ENCODE measurements at places on chromosomes 11 and 22.
A peak's percentile ranks its signal among the peaks of the same experiment; 100 is the strongest.

DNA sequence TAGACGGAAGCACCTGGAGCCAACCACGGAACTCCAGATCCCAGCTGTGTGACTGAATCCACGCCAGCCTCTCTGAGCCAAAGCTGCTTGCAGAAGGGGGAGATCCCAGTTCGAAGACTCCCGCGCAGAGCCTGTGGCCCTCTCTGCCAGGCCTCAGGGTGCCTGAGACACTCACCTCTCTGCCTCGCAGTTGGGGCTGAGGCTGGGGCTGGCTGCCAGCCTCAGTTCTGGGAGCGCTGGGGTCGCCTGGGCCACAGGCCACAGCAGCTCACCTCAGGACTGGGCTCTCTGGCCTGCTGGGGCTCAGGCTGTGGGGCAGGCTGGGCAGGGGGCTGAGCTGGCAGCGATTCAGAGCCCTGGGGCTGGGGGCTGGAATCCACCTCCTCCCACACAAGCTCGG lies 8.2 kb upstream of the IGF2 start:
- DNase-seq = no peak

DNA sequence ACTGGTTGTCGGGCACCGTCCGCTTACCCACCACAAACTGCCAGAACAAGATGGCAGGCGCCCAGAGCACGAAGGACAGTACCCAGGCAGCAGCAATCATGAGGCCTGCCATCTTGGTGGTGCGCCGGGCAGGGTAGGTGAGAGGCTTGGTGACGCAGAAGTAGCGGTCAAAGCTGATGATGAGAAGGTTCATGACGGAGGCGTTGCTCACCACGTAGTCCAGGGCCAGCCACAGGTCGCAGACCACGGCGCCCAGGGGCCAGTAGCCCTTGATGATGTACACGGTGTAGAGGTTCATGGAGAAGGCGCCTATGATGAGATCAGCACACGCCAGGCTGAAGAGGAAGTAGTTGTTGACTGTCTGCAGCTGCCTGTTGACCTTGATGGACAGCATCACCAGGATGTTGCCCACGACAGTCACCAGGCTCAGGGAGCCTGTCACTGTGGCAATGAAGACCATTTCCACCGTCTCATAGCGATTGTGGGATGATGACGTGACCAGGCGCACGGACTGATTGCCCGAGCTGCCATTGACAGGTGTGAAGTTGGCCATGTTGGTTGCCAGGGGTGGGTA lies 4.6 kb downstream of the MDK start:
- no peak for DNase-seq

DNA sequence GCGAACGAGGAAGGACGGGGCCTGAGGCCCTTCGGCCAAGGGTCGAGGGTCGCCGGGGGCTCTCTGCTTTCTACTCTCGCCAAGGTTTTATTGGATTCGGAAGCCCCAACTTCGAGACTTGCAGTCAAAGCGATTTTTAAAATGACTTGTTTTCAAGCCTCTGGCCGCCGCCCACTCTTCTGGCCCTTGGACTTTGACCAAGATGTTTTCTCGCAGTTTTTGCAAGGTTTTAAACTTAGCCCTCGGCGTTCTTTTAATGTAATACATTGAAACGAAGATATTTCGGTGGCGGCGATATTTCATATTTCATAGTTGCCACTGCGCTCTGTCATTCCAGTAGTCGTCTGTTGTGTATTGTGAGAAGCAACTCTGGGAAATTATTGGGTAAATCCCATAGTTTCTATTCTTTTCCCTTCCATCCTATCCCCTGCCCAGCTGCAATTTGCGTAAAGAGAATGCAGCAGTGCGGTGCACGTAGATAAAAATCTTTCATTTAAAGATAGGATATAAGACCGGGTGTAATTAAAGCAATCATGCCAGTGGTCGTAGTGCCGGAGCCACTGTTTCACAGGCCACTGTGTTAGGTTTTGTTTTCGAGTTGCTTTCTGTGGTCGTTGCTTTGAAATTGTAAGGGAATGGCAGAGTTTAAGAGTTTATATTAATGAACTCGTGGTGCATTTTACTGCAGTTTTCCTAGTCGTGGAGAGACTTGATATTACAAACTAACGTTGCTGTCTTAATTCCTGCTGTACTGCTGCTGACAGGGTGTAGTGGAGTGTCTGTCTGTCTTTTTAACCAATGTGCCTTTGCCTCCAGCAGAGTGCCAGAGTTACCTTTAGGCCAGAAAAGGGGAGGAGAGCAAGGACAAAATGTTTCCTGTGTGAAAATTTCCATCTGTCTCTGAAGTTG lies 702 bp downstream of the BIRC2 start:
- no peak for DNase-seq

DNA sequence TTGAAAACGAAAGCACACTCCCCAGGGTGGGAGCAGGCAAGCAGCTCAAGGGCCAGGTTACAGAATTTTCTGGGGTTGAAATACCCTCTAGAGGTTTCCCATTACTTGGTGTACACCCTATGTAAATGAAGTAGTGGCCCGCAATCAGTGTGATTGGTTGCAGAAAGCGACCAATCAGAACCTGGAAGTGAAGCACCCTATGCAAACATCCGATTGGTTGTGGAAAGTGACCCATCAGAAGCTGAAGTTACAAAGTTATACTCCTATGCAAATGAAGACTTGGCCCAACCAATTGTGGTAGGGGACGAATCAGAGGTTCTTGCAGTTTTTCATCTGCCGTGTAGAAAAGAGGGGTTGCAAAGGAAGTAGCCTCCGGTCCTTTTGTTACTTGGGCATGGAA lies 19.2 kb downstream of the PRR5 start:
- DNase-seq = no peak

GRCh38 chr11:105241136-105241535 lies 101.6 kb upstream of the CARD18 start:
- no peak for DNase-seq

- no peak for DNase-seq
Measured at GRCh38 chr11:115682888-115683287, 178.7 kb upstream of the CADM1 start.

- DNase-seq = no peak
Measured at GRCh38 chr11:88310246-88310645, 27.3 kb downstream of the CTSC start.

DNA sequence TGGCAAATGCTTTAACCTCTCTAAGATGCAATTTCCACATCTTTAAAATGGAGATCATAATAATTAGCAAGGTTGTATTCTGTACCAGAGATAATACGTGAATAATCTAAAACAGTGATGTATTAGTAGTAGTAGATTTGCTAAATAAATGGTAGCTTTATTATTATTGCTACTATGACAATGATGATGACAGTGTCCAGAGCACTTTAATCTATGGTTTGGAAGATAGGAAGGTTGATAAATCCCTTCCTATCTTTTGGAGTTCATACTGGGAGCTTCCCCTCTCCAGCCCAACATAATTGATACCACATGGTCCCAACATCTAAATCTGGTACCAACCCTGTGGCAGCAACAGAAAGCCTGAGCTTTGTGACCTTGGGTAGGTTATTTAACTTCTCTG lies 267.8 kb downstream of the FAT3 start:
- DNase-seq = no peak

DNA sequence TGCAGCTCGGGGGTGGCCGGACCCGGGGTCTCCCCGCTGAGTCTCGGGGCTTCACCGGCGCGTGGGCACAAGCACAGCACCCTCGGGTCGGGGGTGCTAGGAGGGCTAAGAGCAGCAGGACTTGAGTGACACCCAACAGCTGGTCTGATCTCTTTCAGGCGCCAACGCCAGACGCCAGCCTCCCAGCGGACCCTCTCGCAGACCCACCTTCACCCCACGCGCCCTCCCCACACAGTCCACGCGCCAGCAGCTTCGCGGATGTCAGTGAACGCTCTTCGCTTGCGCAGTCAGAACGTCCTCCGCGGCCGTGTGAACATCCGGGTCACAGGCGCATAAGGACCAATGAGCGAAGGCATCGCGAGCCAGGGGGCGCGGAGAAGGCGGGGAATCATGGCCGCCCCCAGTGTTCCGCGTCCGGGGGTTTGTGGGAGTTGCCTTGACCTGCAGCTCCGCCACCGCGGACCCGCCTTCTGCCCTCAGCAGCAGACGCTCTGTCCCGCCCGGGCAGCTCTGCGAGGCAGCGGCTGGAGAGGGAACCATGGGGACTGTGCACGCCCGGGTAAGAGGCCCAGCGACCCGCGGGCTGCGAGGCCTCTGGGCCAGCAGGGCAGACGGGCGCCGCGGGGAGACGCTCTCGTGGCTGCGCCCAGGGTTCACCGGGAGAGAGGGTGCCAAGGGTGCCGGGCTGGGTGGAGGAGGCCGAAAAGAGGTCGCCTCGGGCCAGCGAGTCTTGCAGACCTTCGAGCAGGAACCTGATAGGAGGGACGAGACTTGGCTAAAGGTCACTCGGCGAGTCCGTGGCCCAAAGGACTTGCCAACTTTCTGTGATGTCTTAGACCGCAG lies at the start of gene SAMM50:
Gene SAMM50 (plus strand): TSS at position 403 of the 843 bp plus-strand sequence. CDS start 136 bp downstream, at position 539.
- peak; percentile 92 for DNase-seq

DNA sequence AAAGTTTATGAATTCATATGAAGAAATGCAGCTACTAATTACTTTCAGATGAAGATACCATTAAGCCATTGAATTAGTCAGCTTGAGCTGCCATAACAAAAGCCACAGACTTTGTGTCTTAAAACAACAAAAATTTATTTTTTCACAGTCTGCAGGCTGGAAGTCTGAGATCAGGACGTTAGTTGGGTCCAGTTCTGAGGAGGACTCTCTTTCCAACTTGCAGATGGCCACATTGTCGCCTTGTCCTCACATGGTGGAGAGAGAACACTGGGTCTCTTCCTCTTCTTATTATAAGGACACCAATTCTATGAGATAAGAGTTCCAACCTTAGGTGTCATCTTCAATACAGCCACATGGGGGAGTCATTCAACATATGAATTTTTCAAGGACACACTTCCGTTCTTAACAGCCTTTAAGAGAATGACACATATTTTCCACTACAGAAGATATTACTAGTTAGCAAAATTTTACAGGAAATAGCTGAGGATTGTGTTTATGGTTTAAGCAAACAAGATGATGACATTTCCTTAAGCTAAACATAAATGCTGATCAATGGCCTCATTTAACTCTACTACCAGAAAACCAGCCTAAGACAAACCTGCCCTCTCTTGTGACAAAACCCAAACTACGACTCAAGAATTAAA lies 56.0 kb downstream of the DCUN1D5 start:
- DNase-seq = peak; percentile 29

DNA sequence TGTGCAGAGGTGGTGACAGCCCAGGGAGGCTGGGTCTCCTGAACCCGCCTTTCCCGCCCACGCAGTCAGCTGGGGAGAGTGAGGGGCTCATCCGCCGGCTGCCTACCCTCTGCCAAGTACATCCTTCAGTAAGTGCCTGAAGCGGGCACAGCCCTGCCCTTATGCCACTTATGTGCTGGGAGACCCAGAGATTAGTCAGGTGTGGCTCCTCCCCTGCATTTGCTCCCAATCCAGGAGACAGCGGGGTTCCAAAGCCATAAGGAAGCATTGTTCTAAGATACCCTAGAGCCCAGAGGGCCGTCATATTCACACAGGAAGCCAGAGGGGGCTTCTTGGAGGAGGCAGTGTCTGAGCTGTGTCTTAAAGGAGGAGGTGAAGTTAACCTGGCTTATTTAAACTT lies 5.8 kb upstream of the PPP6R3 start:
- no peak for DNase-seq

DNA sequence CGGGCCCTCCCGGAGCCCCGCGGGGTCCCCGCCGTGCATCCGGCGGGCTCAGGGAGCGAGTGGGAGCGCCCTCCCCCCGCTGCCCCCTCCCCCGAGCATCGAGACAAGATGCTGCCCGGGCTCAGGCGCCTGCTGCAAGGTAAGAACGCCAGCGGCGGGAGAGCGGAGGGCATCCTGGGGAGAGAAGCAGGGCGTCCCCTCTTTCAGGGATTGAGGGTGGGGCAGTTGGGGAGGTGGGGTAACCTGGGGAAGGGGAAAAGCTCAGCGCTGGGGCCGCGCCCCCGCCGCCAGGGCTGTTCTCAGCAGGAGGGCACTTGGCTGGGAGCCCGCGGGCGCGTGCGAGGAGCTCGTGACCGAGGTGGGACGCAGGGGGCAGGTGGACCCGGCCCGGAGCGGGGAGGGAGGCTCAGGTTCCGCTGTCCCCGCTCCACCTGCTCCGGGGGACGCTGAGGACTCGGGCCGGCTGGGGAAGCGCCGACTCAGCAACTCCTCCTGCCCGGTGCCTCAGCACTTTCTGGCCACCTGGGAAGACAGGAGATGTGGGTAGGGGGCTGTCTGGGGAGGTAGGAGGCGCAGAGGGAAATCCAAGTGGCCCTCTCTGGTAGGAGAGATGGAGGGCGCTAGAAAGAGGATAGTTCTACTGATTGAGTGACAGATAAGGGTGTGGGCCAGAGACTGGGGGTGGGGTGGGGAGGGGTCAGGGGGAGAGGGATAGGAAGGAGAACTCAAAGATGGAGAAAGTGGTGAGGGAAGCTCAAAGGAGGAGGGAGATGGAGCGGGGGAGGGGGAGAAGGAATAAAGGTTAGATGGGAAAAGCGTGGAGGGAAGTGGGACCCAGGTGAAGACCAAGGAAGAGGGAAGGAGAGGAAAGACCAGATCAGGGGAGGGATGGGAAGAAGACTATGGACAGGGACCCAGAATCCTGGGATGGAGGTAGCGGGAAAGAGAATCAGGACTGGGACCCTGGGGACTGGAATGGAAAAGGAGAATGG lies 726 bp downstream of the RTN4RL2 start:
- DNase-seq = no peak

DNA sequence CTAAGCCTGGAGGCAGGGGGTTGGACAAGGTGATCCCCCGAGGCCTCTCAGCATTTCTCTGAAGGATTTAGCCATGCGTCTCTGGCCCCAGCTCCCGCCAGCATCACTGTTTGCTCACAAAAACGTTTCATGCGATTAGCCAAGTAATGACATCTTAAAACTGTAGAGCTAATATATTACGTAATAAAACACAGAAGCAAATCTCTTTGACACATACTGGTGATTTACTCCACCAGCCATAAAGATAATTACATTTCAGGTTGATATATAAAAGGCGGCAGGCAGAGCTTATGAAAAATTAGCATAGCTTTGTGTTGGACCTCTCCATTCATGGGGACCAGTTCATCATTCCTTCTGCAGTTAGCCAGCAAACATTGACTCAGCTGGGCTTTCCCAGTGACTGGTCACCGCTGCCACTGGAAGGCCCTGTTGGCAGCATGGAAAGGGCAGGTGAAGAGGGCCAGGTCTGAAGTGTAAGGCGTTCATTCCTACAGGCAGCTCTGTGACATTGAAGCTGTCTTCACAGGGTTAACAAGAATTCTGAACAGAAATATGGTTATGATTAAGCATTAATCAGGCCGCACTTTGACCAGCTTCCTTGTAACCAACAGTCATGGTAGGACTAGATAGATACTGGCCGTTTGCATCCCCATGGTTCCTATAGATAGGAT lies 150.3 kb downstream of the NECTIN1 start:
- no peak for DNase-seq

DNA sequence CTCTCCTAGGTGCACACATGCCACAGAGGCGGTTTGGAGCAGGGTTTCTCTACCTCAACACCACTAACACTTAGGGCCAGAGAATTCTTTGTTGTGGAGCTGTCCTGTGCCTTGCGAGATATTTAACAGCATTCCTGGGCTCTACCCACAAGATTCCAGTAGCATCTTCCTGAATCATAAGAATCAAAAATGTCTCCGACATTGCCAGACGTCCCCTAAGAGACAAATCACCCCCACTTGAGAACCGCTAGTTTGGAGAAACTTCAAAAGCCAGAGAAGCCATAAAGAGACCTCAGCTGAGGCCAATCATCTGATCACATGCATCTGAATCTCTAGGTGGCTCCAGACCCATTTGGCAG lies 16.1 kb downstream of the MFNG start:
- no peak for DNase-seq

Measured in activated CD4-positive, alpha-beta T cell treated with anti-CD3 and anti-CD28 coated beads, Interleukin-2, amount 50 U/mL, for 48 hours (primary cell).